Endothelial cell of umbilical vein (primary cell): ENCODE measurements at places on chromosomes 12 and 14. TPM values are rescaled to one million over a fixed set of nuclear protein-coding genes. Genes with fewer than 3 reads are reported as not detected.
A peak's percentile ranks its signal among the peaks of the same experiment; 100 is the strongest.

MMAB gene
- total RNA-seq = 45.9 and 46.0 TPM in 2 replicates

FOXG1 gene
- not detected in 2 replicates for total RNA-seq

SSTR1 gene
- total RNA-seq = 1.2 and 1.4 TPM in 2 replicates

STON2 gene
- total RNA-seq = not detected in 2 replicates

DEPDC4 gene
- 0.44 and 0.66 TPM in 2 replicates for total RNA-seq

- no peak for DNase-seq
These were observed 799 bp downstream of the THTPA start for GRCh38 chr14:23556700-23557440.

DNA sequence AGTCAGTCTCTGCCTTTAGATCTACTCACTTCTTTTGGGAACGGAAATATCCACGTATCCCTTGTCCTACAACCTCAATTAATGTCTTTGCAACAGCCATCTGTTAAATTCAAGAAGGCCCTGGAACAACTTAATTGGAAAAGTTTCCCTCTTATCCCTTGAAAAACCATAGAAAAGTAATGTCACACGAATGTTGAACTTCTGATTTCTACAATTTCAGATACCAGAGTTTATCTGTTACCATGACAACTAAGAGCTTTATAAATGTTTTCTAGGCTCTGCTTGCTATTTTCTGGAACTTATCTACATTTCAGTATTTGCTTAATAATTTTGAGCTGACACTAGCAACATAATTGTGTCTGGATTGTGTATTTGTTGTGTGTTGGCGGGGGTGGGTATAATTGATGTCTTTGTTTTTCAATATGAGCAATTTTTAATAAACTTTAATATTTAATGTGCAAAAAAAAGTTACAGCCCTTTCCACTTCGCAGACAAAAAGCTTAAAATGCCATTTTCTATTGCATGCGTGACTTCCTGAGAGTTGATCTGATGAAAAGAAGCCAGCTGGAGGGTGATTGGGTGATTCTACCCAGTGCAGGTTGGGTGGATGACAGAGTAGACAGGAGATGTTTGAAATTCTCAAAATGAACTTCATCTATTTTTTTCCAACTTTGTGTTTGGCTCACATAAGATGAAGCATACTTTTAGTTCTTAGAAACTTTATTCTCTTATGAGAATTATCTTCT lies 11.8 kb upstream of the EDDM3A start:
- no peak for DNase-seq

- DNase-seq = peak; percentile 19
These were observed 1.4 kb upstream of the AP4S1 start for GRCh38 chr14:31024010-31024480.

DNA sequence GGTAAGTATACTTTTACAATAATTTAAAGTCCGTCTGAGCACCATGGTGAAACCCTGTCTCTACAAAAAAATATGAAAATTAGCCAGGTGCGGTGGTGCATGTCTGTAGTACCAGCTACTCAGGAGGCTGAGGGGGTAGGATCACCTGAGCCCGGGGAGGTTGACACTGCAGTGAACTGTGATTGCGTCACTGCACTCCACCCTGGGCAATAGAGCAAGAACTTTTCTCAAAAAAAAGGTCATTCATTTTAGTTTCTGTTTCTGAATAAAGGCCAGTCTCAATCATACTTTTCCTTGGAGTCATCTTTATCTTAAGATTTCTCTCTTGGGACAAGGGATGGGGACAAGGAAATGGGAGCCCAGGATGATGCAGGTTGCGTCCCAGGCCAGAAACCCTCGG lies 12.9 kb downstream of the ANKRD13A start:
- DNase-seq = no peak

- no peak for DNase-seq
These were observed 54.2 kb downstream of the C12orf42 start for GRCh38 chr12:103441437-103442181.

GRCh38 chr12:96294831-96295230 lies 100.7 kb downstream of the ELK3 start:
- DNase-seq = no peak

DNA sequence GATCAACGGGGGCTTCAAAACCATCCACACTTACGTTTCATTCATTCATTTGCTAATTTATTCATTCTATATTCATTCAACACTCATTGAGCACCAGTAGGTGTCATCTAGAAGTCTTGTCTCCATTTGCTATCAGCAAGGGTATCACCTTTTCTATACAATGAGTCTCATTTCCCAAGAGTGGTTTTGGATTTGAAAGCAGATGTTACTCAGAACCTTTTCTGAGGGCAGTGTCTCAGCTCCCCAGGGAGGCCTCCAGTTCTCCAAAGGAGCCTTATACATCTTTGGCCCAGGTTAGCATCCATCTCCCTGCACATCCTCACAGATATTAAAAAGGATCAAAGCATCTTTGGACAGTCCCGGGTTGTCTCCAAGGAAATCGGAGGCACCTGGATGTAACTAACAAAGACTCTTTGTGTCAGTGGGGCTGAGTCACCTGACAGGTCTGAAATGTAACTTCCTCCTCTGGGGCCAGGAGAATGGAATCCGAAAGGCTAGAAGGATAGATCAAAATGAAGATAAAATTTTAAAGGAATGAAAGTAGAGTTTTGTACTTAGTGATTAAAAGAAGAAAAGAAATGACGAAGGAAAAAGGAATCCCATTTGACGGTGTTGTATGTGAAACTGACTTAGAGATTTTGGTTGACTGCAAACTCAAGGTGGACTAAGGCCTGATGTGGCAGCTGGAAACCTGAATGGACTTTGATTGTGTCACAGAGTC lies 103.0 kb downstream of the VCPKMT start:
- DNase-seq = no peak

- no peak for DNase-seq
These were observed 87.9 kb downstream of the USP15 start for GRCh38 chr12:62347922-62348650.

DNA sequence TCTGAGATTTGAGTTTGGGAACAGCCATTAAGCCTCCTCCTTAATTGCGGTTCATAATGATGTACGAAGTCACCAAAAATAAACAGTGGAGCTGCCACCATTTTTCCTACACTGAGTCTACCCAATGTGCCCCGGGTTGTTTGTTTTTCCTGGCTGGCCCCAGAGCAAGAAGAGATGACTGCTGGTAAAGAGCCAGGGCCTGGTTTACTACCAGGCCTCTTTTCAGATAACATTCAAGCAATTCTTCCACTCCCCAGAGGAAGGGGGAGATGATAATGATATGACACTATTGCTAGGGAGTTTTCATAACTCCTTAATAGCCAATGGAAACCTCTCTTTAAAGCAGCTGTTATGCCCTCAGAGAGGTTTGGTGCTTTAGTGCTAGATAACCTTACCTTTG lies 42.3 kb downstream of the BRAP start:
- DNase-seq = peak; percentile 70

DNA sequence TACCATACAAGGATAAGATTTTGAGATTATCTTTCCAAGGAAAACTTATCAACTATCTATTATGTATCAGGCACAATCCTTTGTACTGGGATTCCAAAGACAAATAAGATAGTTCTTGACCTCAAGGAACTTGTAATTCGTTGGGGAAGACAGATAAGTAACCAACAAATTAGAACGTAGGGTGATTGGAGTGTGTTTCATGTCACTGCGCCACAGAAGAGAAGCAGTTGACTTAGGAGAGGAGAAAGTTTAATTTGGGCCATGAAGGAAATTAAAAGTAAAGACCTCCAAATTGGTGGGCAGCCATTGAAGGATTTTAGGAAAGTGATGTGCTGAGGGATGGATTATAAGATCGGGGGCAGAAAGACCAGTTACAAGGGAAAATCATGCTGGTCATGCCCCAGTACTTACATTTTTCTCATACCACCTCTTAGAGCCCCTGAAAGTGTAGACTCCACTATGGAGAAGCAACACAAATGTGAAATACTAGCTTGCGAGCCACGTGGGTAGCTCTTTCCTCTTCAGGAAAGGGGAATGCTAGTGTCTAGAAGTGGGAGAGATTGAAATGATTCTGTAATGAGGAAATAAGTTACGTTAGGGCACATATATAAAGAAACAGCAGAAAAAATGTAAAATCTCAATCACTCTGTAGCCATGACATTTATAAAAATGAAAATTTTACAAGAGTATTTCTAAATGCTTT lies 148.7 kb downstream of the ETV6 start:
- DNase-seq = no peak

GRCh38 chr14:95707327-95707726 lies 6.6 kb downstream of the TCL1A start:
- DNase-seq = no peak

DNA sequence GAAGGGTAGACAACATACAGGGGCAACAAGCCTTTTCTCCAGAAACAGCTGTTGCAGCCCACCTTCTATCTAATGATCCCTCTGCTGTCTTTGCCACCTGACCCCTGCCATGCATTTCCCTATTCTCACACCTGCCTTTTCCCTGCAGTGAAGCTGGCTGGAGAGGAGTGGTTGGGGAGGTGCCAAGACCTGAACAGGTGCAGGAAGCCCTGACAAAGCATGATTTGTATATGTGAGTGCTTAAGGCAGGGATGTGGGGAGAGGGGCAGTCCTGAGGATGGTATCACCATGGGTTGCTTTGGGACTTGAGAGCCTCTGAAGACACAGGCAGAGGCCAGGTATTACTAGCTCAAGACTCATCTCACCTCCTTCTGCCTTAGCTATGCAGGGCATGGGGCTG lies 2.9 kb upstream of the PFDN5 start:
- DNase-seq = no peak

GRCh38 chr14:29062976-29063375 lies 296.4 kb downstream of the FOXG1 start:
- DNase-seq = no peak

DNA sequence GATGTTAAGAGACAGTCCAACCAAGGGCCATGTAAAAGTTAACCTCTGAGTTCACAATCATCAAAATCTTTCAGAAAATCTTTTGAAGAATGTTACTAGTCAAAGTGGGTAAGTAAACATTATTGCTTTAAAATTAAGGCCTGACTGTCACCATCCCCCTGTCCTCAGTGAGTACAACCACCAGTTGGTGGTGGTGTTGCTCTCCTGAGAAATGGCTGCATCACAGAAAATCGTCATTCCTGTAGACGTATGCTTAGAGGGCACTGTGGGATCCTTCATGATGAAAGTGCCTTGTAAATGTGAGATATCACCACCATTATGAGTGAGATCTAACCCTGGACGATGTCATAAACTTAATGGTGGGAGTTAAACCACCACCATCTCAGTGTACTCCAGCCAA lies 451.2 kb downstream of the RPS29 start:
- no peak for DNase-seq

- no peak for DNase-seq
These were observed 507 bp downstream of the AQP5 start for GRCh38 chr12:49961993-49962764.

DNA sequence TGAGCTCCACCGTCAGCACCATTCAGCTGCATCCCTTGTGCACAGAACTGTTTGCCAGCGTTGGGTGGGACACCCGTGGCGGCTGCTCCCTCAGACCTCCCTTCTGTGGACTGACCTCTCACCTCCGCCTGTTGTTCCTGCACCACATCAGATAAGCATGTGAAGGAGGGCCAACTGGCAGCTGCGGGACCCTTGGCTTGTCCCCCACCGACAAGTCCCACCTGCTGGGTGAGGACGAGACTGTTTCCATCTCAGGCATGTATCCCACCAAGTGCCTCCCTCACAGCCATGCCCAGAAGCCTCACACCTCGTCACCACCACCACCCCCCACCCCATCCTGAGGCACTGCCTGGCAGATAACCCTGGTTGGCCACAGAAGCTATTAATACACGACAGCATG lies 18.6 kb upstream of the TEAD4 start:
- DNase-seq = no peak
